ENCODE measurements at places on chromosomes 5 and 9. TPM values are rescaled to one million over a fixed set of nuclear protein-coding genes. Genes with fewer than 3 reads are reported as not detected.

SLC30A5 gene
- total RNA-seq, result 50.5 TPM

TMC1 gene
- total RNA-seq, result not detected

LCN9 gene
- total RNA-seq, result not detected

MROH2B gene
- not detected for total RNA-seq
